ENCODE measurements at places on chromosomes 2 and 18.

DNA sequence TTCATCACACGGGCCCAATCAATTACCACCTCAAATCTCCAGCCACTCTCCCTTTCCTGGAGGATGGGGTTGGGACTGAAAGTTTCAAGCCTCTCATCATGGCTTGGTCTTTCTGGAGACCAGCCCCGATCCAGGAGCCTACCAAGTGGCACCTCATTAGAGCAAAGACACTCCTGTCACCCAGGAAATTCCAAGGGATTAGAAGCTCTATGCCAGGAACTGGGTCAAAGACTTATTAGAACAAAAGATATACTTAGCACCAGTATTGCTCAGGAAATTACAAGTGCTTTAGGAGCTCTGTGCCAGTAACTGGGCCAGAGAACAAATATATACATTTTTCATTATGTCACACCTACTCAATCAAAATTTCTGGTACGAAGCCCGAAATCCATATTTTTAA, 14.3 kb downstream of the SLC25A52 start:
- DNase-seq = no peak

- DNase-seq = no peak
These were observed 26.5 kb upstream of the KCNS3 start for GRCh38 chr2:17851731-17852585.

GRCh38 chr2:557635-558301, 119.4 kb downstream of the TMEM18 start:
- no peak for DNase-seq

DNA sequence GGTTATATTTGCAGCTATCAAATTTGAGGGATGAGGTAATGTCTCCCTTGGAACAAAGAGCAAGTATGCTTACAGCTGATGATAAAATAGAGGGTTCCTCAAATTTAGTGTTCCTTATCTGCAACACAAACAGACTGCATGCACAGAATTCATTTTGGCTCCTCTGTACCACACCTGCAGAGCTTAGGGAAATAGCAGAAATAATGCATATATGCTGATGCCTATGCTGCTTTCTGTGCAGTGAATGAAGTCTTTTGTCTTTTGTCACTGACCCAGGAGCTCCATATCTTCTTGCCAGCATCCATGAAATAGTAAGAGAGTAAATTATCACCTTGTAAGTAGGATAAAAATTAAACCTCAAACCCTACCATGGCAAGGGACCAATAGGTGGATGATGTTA, 69.8 kb downstream of the NCKAP1 start:
- DNase-seq = no peak

GRCh38 chr2:127558911-127559310, 23.4 kb downstream of the MYO7B start:
- peak; percentile 36 for DNase-seq

DNA sequence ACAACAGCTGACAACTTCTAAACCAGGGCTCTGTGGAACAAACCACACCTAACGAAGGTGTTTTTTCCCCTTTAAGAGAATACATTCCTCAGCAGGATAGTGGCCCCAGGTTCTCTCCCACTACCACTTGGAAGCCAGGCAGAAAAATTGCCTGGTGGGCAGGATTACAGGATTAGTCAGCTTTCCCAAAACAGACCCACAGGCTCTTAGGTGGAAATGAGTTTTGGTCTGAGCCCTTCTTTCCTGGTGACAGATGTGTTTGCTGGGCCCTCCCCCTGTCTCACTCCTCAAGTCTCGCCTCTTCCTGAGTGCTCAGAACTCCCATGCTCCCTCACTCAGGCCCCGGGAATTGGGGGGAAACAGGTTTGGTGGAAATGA, 139.4 kb upstream of the HAAO start:
- DNase-seq = no peak

- DNase-seq = no peak
These were observed 576.4 kb upstream of the PIK3C3 start for GRCh38 chr18:41378598-41378997.

DNA sequence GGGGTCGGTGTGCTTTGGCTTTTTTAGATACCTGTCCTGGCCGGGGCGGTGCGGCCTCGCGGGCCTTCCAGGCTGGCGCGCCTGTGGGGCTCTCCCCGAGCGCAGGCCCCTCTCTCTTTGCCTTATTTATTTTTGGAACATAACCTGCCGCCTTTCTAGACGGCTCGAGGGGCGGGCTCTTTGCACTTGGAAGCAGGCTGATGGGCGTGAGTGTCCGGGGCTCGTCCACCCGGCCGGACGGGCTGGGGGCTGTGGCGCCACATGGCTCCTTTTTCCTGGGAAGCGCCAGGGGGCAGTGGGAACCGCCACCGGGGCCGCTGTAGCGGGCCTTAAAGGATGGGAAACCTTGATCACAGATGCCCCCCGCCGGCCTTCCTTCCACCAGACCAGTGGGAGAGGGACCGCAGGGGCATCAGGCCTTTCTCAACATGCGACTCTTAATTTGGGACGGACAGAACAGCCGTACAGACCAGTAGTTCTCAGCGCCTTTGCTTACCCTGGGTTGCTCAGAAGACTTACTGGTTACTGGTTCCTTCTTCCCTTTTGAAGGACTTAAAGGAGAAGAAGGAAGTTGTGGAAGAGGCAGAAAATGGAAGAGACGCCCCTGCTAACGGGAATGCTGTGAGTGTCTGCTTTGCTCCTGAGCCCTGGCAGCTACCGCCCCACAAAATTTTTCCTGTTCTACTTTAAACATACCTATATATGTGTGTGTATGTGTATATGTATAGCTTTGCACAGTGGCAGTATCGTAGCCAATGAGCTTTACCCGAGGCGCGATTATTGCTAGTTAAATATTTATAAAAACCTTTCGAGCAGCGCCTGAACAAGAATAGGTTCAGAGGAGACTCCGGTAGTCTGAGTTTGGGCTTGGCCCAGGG, 2.7 kb downstream of the PTMA start:
- peak; percentile 73 for DNase-seq

DNA sequence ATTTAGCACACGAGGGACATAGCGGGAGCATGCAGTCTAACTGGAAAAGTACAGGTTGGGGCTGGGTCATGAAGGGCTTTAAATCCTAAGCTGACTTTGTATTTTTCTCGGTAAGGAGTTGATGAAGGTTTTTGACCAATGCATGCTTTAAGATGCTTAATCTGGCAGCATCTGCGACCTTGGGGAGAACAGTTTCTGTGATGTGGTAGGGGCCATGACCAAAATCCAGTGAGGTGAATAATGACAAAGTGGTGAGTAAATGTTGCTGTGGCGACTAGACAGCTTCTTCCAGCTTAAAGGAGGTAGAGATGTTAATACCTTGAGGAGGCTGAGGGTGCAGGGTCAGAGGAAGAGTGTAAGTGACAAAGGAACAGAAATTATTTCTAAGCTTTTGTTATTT, 174.6 kb upstream of the ALPP start:
- no peak for DNase-seq

DNA sequence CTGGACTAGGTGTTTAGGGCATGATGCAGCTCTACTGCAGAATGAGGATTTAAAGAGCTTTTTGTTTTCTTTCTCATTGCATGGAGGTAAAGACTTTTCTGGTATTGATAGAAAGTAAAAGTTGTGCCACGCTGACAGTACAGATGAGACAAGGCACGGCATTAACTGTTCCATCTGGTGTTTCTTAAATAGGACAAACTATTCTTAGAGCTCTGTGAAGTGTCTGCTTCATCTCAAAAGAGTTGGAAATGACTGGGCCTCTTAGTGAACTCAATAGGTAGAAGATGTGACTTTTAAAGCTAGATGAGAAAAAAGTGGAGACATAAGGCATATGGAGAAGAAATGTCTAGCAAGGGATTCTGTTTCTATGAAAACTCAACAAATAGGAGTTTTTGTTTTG, 321.8 kb downstream of the RPRM start:
- DNase-seq = no peak

- no peak for DNase-seq
These were observed 56.1 kb downstream of the INHBB start for GRCh38 chr2:120402067-120402433.

GRCh38 chr2:101545950-101546349, 71.0 kb upstream of the RFX8 start:
- no peak for DNase-seq

DNA sequence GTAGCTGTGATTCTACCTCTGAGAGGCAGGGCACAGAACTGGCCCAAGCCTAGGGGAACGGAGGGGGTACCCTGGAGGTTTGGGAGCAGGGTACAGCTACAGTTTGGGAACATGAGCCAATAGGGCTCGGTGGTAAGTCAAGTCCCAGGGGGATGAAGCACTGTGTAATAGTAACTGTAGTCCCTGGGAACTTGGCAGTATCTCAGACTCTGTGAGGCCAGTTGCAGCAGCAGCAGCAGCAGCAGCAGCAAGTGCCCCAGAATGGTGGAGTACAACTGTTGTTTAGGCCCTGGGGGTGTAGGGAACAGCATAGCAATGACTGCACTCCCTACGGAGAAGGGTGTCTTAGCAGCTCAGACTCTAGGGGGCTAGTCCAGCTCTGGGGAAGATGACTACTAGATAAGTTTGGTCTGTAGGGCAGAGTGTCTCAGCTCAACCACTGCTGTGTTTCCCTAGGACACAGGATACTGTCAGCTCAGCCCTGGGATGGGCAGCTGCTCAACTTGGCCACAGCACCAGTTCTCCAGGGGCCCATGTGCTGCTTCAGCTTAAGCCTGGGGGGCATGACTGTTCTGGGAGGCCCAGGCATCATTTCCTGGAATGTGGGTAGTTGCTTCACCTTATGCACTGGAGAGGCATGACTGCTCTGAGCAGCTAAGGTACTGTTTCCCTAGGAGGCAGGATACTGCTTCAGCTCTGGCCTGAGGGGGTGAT, 20.5 kb downstream of the CARF start:
- DNase-seq = no peak

DNA sequence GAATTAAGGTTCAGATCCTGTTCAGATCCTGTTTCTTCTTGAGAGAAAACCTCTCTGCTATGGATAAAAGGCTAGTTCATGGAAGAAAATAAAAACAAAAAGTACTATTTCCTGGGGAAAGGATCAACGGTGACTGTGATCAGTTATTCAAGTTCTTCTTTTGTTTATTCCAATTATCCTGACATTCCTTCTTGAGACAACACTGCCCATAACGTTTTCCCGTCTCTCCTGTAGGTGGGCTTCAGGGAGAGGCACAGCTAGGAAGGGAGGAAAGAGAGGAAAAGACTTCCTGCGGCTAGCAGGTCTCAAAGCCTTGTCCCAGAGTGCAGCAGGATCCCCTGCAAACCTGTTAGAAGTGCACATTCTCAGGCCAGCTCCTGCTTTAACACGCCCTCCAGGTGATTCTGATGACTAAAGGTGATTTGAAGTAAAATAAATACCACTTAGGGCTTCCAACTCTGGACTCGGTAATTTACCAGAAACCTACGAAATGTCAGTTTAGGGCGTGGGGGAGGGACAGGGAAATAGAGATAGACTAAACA, 4.5 kb upstream of the FHL2 start:
- no peak for DNase-seq

GRCh38 chr2:192159208-192159607, 35.5 kb downstream of the TMEFF2 start:
- DNase-seq = no peak

GRCh38 chr2:1256632-1257324, 156.5 kb upstream of the TPO start:
- DNase-seq = no peak

DNA sequence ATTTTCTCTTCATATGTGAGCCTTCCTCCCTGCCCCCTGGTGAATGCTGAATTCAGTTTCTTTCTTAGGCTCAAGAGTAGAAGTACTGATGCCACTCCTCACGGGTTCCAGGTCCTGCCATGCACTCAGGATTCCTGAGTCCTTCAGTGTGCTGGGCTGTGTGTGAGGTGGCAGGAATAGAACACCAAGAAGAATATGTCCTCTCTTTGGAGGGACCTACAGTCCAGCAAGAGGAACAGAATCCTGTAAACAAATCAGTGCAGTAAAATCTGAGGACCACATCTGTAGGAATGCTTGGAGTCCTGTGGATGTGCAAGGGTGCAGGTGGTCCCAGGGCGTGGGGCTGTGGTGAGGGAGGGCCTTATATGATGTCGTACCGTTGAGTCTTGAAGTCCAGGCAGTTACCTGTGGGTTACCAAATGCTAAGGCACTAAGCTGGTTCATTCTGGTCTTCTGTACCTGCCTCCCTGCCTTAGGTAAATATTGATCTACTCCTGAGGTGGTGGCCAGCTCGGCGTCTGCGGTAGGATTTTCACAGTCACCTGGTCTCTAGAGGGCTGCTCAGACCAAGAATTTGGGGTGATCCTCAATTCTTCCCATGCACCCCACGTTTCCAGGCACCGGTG, 5.5 kb downstream of the ASAP2 start:
- DNase-seq = no peak

GRCh38 chr18:46574000-46574742, 82.8 kb downstream of the LOXHD1 start:
- no peak for DNase-seq
